Activated T-helper 1 cell treated with anti-CD3 and anti-CD28 coated beads, Interleukin-12 subunit alpha, Interleukin-12 subunit beta, Interleukin-2, Interleukin-4 antibody, amounts not matched to agents 30 ng/mL and 10 ng/mL and 1 ng/mL, durations not matched to agents 14 hours and 24 hours and 36 hours (primary cell): ENCODE measurements at places on chromosomes 4 and X. TPM values are rescaled to one million over a fixed set of nuclear protein-coding genes. Genes with fewer than 3 reads are reported as not detected.

DNA sequence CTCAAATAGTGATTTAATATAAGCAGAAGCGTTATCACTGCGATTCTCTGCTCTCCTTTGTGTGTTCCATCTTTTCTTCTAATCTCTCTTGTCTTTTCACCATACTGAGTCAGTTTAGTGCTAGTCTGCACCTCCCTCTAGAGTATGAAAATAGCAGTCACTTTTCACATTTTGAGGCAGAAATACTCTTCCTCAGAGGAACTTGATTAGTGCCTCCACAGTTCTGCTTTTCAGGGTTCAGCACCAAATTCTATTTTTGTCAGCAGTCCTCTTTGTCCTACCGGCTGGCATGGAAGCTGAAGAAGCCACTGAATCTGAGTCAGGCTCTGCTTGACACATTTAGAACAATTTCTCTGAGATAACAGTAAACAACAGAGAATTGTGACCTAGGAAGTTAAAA is 49.7 kb upstream of the ANKRD17 start:
- DNase-seq = no peak

- DNase-seq = no peak
Observed at GRCh38 chr4:56856656-56857055, 35.2 kb upstream of the SPINK2 start.

- no peak for DNase-seq
Observed at GRCh38 chr4:121283319-121283718, 97.5 kb downstream of the QRFPR start.

DNA sequence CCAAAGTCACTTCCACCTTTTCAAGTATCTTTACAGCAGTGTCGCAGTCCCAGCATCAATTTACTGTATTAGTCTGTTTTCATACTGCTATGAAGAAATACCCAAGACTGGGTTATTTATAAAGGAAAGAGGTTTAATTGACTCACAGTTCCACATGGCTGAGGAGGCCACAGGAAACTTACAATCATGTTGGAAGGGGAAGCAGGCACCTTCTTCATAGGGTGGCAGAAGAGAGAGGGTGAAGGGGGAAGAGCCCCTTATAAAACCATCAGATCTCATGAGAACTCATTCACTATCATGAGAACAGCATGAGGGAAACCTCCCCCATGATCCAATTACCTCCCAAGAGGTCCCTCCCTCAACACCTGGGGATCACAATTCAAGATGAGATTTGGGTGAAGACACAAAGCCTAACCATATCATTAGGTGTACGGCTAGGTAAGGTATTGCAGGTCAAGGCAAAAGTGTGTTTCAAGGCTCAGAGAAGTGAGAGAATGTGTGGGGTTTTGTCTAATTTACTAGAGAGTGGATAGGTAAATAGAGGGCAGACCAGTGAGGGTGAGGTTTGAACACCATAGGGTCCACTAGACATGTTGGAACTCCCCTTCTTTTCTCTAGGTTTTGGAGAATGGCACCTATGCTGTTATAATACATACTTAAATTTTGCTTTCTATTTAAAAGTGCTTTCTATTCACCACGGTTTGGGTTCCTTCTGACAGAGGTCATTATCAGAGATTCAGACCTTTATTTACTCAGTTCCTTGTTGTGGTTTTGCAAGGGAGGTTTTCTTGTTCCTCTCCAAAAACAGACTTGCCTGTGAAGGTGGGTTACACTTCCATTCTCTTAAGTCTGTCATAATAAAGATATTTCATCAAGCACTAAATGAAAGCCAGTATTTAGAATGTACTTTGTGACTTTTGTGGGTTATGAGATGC is 186.6 kb downstream of the CPEB2 start:
- DNase-seq = no peak

GRCh38 chr4:74919783-74920182 is 13.1 kb upstream of the PARM1 start:
- DNase-seq = no peak

- DNase-seq = no peak
Observed at GRCh38 chrX:43615660-43616059, 40.4 kb upstream of the MAOA start.

DNA sequence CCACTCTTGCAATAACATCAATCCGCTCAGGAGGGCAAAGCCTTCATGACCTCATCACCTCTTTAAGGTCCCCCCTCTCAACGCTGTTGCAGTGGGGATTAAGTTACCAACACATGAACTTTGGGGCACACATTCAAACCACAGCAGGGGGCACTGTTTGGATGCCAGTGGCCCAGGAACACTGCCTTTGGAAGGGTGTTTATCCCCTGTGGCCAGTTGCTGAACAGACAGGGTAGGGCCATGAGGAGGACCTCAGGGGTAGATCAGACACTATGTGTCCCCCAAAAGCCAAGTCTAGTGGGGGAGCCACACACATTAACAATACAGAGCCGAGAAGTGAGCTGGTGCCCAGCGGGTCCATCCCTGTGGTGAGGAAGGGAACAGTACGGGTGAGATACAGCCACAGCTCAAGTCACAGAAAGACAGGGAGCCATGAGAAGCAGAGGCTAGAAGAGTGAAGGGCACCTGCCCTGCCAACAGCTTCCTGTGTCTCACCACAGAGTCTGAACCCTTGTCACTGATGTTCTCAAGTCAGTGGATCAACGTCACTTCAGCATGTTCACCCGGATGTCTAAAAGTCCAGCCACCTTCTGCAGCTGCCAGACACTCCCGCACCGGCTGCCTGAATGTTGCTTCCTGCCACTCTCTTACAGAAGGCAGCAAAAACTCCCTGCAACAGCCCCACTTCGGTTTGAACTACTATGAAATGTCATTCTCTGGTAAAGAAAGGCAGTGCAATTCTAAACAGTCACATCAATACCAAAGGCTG is 19.9 kb upstream of the MXD4 start:
- DNase-seq = peak; percentile 74

DNA sequence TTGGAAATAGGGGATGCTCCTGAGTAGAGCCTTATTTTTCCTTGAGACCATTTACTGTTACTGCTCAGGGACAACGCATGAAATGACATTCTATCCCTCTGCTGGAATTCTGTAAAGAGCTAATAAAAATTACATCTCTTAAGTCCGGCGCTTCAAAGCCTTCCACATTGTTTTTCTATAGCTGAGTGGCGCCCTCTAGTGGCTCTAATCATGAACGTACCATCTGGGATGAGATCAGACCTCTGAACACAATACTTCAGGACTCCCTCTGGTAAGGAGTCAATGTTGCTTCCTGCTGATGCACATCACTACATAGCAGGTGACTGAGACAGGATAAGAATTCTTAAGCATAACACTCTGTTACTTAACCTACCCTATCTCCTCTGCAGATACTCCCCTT is 6.0 kb downstream of the HMGN5 start:
- peak; percentile 30 for DNase-seq

- DNase-seq = no peak
Observed at GRCh38 chr4:23981328-23981727, 91.5 kb upstream of the PPARGC1A start.

GRCh38 chr4:82711158-82711785 is 87.3 kb downstream of the SCD5 start:
- DNase-seq = no peak

- DNase-seq = no peak
Observed at GRCh38 chr4:83043801-83044407, 8.9 kb downstream of the COPS4 start.

GRCh38 chr4:142365391-142365790 is 480.7 kb downstream of the INPP4B start:
- DNase-seq = no peak

DNA sequence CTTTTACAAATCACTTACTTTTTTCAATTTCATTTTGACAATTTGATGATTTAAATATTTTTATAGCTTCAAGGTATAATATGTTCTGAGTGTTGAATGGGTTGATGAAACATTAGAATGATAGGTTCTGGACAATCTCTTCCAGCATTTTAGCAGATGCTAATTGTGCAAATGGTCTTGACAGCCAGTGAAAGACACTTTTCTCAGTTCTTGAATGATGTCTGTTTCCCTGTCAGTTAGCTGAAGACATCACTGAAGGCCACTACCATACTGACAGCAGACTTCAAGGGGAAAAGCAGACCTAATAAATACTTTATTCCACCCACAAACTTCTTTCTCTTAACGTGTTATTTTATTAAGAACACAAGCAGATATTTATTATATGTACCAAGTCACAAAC is 498.6 kb downstream of the GRXCR1 start:
- no peak for DNase-seq

DNA sequence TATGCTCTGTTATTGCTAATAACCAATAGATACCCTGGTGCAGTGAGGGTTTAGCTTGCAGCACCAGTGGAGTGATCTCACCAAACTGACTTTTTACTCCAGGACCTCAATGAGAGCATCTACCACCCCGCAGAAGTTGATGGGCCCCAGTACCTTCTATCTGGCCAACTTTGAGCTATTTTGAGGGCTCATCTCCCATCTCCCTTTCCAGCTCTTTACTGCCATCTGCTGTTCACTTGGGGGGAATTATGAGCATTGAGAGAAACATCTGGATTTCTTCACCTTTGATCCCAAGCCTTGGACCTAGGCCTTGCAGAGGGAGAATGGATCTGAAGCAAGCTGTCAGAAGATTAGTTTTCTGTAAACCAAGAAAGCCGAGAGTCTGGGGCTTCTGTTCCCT is 143.6 kb downstream of the TMEM164 start:
- no peak for DNase-seq

GRCh38 chr4:167177925-167178324 is 56.4 kb downstream of the SPOCK3 start:
- no peak for DNase-seq

DNA sequence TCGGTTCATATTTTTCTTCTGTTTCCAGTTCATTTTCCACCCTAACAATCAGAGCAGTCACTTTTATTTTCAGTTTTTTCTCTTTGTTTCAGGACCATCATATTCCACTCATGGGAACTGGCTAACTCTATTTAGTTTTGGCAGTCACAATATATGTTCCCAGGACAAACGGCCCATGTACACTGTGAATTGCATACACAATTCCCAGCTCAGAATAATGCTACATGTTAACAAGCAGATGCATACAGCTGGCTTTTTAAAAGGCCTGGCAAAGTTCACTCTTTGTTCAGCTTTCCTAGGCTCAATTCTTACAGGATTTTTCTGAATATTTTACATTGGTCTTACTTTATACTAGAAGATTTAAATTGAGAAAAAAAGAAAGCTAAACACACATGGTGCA is 224.9 kb downstream of the ANKRD50 start:
- DNase-seq = no peak

- DNase-seq = no peak
Observed at GRCh38 chr4:68466185-68466584, 18.9 kb downstream of the TMPRSS11E start.

DNA sequence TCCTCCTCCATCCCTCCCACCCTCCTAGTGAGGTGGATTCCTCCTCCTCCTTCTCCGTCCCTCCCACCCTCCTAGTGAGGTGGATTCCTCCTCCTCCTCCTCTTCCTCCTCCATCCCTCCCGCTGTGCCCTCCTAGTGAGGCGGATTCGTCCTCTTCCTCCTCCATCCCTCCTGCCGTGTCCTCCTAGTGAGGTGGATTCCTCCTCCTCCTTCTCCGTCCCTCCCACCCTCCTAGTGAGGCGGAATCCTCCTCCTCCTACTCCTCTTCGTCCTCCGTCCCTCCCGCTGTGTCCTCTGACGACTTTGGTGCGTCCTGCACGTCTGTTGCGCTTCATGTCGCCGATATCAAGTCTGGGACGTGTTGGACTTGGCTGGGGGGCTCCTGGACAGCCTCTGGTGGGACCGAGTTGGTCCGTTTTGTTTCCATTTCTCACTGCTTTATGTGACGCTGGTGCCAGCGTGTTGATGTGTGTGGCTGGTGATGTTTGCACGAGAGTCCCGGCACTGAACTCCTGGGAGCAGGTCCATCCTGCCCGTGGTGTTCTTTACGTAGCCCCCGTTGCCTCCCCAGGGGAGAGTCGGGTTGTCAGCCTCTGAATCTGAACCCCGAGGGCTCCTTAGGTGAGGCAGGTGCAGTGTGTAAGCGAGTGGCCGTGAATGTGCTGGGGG is 5.4 kb downstream of the AKAP17A start:
- no peak for DNase-seq

DNA sequence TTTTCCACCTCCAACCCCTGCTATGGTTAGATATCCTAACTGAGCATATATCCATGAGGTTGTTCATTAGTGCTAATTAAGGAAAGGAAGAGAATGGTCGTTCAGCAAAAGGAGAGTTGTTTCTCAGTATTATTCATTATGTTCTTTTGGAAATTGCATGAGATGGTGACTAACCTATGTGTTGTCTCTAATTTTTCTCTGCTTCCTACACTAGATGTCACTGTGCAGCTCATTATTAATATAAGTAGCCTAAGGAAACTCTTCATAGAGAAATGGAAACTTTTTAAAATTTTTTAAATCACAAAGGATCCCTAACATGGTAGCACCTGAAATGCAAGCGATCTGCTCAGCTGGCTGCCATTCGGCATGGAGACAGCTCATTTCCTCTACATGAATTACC is 67.7 kb upstream of the FAM9A start:
- no peak for DNase-seq

DNA sequence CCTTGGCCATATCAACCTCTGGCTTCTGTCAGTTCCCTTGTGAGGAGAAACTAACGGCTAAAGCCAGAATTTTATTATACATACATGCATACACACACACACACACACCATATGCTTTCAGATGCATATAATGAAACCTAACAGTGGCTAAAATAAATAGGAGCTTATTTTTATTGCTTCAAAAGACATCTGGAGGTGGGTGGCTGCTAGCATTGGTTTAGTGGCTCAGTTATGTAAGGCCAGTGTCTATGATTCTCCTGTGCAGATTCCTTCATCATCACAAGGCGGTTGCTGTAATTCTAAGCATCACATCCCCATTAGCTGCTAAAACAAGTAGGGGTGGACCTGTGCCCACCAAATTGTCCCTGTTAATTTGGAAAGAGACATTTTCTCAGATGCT is 110.8 kb downstream of the MAPK10 start:
- DNase-seq = no peak

- no peak for DNase-seq
Observed at GRCh38 chrX:96650023-96650422, 34.6 kb upstream of the DIAPH2 start.

DNA sequence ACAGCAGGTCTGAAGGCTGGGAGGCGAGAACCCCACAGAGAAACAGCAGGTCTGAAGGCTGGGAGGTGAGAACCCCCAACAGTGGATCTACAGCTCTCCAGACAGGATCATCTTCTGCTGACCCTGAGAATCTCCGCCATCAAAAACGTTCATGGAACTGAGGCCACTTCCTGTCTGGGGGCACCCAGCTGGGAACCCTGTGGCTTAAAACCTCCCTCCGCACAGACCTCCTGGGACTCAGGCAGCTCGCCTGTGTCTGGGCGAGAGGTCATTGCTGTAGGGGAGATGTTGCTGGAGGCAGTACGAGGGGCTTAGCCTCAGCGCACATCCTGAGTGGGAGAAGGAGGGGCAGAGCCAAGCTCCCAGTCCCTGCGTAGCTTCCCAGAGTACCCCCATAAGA is 15.1 kb upstream of the CLDN24 start:
- DNase-seq = no peak

GRCh38 chrX:47862680-47863079 is 26.0 kb downstream of the ZNF81 start:
- no peak for DNase-seq

GRCh38 chr4:156252358-156252921 is 298.8 kb upstream of the CTSO start:
- no peak for DNase-seq

NWD2 gene
- total RNA-seq = not detected in 2 replicates

TNIP3 gene
- 21.9 and 23.9 TPM in 2 replicates for total RNA-seq

GUCY1A1 gene
- total RNA-seq = 0.08 TPM in 1 of 2 replicates, not detected in the other

UNC5C gene
- not detected in 2 replicates for total RNA-seq

SLC10A3 gene
- total RNA-seq = 19.9 and 23.1 TPM in 2 replicates

KIF4A gene
- total RNA-seq = 18.7 and 19.4 TPM in 2 replicates

CENPVL2 gene
- total RNA-seq = not detected in 2 replicates

RGN gene
- not detected in 2 replicates for total RNA-seq

TMPRSS11F gene
- not detected in 2 replicates for total RNA-seq

NEUROG2 gene
- total RNA-seq = 0.18 TPM in 1 of 2 replicates, not detected in the other

CXCL3 gene
- total RNA-seq = 0.18 TPM in 1 of 2 replicates, not detected in the other

VCX3A gene
- total RNA-seq = not detected in 2 replicates

P2RY8 gene
- 20.4 and 21.8 TPM in 2 replicates for total RNA-seq
